DMS79 treated with DMSO at 0.1 percent for 48 hours (cell line): ENCODE measurements at places on chromosomes 6 and 20.

GRCh38 chr6:137102050-137102848, 57.5 kb upstream of the IL20RA start:
- DNase-seq, result no peak

GRCh38 chr6:109052852-109053251, 41.8 kb downstream of the SESN1 start:
- no peak for DNase-seq

GRCh38 chr6:25359891-25360290, 80.7 kb downstream of the CARMIL1 start:
- no peak for DNase-seq

GRCh38 chr6:117441824-117442264, 16.1 kb upstream of the ROS1 start:
- no peak for DNase-seq

- no peak for DNase-seq
These were observed 1.8 kb downstream of the SPATA2 start for GRCh38 chr20:49913399-49914047.

DNA sequence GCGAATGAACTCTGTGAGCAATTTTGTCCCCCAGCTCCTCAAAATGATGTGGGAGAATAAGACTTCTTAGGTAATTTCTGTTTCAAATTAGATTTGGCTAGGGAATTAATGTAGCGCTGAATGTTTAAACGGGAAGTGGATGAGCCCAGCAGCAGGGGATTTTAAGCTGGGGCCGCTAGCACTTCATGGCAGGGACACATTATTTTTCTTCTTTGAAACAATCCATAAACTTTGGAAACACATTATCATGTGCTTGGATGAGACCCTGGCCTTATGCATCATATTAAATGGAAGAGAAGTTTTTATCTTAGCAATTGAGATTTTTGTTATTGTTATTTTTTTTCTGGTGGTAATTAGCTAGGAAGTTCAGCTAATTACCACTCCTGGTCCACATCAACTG, 74.2 kb upstream of the FUCA2 start:
- DNase-seq, result no peak

- no peak for DNase-seq
These were observed 3.4 kb downstream of the LY86 start for GRCh38 chr6:6591778-6592465.

- DNase-seq, result no peak
These were observed 128.7 kb downstream of the TBC1D32 start for GRCh38 chr6:121205569-121205968.

GRCh38 chr20:13220194-13220903, 725 bp upstream of the ISM1 start:
- DNase-seq, result peak; percentile 23

- no peak for DNase-seq
These were observed 9.3 kb downstream of the OR2H1 start for GRCh38 chr6:29466241-29466640.

GRCh38 chr20:19256085-19256484, 43.6 kb downstream of the SLC24A3 start:
- DNase-seq, result no peak

DNA sequence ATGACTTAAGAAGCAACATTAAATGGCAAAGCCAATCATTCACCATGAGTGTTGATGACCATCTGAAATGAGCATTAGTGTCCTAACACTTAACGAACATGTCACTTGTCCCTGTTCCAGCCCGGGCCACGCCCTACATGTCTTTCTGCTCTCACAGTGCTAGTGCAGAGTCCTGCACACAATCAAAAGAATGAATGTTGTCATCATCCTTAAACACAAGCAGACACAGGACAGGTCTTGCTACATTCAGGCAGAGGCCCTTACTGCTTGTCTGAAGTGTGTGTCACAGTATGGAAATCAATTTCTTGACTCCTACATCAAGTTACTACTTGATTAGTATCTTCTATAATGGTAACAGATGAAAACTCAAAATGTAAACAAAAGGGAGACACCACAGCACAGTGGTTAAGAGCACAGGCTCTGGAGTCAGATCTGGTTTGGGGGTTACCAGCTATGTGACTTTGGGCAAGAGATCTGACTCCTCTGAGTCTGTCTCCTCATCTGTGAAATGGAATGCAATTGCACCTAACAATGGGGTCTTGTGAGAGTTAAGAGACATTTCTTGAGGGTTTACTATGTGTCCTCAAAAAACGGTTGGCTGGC, 17.4 kb downstream of the UBE2V1 start:
- no peak for DNase-seq

- no peak for DNase-seq
These were observed 17.5 kb downstream of the MMP24 start for GRCh38 chr20:35243986-35244385.

DNA sequence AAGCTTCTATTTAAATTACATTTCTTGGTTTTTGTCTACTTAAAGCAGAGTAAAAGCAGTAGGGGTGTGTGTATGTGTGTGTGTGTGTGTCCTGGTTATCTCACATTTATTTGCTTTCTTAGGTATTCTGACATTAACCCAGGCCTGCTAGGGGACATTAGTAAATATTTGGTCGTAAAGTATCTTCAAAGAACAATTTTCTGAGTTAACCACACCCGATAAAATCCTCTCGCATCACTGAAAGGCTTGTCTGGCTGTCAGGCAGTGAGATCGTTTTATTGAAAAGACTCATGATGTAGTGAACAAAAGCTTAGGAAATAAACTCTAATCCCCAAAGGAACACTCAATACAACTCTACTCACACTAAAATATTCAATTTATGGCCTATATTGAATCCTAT, 77.9 kb downstream of the ZNF217 start:
- DNase-seq, result no peak

DNA sequence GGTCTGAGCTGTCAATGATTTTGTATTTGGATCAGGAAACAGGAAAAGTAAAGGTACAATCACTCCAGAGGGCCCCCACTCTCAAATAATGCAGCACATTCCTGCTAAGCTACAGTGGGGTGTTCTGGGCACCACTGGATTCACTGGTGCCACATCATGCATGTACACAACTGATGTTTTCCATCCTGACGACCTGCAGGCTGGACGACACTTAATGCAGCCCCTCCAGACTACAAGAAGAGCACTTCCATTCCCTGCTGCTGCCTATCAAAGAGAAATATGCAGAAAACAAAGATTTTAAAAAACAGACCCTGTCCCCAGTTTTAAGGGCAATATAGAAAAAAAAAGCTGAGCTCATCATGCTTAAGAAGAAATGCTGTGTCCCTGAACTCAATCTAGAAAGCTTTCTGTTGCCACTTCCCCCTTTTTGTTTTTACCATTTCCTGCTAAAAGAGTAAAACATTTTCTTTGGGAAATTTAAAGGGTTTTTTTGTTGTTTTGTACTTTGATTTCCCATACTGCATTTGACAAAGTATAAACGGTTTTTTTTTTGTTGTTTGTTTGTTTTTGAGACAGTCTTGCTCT, 35.5 kb downstream of the ABHD12 start:
- DNase-seq, result no peak

DNA sequence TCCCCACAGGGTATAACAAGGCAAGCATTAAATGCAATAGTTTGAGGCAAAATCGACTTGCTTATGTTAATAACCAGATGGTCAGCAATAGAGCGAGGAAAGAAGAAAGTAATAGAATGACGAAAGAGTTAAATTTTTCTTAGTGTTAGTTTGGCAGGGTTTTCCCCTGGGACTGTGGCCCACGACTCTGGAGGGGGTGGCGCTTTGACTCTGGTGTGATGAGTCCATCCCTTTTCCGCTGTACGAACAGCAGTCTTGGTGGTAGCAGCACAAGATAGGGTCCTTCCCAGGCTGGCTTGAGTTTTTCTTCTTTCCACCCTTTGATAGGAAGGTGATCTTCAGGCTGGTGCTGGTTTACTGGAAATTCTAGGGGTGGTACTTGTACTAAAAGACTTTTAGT, 69.2 kb upstream of the GMDS start:
- DNase-seq, result no peak

DNA sequence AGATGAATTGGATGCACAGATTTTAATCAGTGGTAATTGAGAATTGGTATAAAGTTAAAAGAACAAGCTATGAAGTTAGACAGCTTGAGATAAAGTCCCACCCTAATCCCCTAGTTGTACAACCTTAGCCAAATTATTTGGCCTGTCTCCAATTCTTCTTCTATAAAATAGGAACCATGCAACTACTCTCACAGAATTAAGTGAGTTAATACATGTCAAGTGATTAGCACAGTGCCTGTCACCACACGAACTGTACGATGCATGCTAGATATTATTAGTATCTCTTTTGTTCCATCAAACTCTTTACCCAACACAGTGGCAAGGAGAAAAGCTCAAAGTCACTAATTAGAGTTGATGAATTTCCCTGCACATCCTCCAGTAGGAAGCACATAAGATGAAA, 44.7 kb downstream of the MBOAT1 start:
- no peak for DNase-seq

DNA sequence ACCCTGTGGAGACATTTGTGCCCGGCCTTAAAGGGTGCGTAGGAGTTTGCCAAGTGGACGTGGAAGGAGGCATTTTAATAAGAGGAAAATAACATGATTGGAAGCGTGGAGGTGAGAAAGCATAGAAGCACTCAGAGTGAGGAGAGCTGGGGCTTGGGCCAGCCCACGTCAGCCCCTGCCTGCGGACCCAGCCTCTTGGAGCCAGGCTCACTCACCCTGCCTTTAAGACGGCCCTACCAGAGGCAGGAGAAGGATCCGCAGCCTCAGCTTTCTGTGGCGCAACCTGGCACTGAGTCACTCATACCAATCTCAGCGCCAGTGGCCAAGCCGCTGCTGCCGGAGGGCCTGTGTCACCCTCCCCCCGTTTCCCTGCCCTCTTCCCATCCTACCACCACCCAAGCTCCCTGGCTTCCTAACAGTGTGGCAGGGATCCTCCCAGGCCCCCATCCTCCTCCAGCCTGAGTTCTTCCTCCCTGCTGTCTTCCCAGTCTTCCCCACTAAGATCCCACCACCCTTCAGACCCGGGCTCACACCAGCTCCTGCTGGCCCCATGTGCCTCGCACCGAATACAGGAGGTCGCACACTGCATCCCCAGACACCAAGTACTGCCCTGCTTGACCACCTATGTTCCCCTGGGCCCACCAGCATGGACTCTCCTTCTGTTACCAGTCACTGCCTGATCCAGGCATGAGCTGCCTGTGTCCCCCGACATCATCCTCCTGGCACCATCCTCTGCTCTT, 285.2 kb downstream of the UST start:
- no peak for DNase-seq

- DNase-seq, result peak; percentile 23
These were observed at the start of gene ACSS2 for GRCh38 chr20:34876406-34877282. Gene ACSS2 (plus strand): TSS chr20:34876612. CDS start chr20:34876646, 34 bp downstream.

DNA sequence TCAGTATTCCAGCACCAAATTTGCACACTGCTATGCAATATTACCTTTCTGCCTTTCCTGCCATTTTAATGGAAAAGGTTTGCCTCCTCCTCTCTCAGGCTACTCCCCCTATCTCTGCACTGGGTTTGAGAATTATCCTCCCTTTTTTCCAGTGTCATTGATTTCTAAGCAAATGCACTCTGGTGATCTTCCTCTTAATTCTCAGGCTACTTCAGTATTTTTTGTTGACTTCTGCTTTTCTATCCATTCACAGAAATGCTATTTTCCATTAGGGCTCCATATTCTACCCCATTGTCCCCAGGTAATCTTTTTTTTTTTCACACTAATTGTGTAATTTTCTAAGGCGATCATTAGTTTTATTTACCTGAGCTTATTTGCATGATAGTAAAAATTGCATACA, 144.0 kb downstream of the GJA1 start:
- DNase-seq, result no peak

GRCh38 chr6:111013144-111013915, 31.5 kb downstream of the RPF2 start:
- DNase-seq, result peak; percentile 5

DNA sequence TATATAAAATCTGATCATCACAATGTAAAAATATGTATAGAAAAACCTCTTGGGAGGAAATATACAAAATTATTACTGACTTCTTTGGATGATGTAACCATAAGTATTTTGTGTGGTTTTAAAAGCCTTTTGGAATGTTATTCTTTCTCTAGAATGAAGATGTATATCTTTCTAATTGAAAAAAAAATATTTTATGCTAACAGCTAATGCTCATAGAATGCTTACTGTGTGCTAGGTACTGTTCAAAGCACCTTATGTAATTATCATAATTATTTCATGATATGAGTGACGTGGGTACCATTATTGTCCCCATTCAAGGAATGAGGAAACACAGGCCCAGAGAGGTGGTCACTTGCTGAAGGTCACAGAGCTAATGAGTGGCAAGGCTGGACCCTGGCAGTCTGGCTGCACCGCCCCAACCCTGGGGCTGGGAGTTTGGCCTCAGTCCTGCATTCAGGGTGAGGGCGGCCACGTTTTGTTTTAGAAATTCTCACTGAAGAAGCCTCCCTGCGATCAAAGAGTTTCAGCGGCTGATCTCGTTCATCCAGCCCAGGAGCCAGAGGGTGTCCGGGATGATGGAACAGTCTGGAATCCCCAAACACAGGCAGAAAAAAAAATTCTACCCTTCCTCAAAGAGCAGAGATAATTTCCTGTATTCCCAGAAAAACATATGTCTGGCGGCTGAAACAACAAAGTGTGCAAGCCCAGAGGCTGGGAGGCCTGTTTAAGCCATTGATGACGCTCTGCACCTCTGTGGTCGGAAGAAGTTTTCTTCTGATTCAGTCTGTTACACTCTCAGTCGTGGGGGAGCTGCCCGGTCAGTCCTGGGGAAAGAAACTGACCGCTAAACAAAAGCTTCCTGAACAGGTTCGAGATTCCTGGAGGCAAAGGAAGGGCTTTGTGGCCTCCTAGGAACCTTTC, 37.3 kb downstream of the TFEB start:
- DNase-seq, result no peak

DNA sequence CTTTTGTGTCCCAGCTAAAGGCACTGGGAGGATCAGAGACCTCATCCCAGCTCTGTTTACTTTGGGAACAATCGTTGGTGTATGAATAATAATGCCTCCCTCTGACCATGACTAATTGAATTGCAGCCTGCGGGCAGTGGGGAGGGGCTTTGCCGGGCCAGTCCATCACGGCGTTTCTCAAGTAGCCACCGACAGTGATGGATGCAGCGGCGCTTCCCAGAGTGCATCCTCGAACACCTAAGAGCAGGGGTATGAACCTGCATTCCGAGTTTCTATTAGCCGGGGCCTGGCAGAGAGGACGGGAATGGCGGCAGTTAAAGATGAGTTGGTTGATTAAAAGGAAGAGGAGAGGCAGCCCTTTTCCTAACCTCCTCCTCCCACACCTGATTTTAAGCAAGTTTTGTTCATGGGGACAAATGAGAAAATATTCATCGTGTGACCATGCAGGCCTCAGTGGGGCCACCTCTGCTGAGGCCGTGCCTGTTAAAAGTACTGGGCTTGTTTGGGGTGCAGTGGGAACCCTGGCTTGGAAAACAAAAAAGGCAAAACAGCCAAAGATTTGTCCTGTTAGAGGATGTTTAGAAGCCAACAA, 154.1 kb downstream of the FOXA2 start:
- no peak for DNase-seq

DNA sequence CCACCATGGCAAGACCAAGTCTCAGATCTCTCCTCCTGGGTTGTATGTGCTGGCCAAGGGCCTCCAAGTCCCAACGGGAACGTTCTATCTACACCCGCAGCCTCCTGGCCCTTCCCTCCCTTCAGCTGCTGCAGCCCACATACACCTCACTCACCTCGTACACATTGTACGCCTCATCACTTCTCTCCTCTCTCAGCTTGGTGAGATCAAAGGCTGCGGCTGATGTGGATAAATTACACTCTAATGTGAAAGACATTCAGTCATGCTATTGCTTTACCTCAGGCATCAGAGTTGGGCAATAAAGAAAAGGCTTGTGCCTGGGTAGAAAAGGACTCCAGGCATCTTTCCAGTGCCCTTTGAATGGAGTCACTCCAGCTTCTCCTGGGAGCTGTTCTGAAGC, 135.3 kb upstream of the FOXQ1 start:
- no peak for DNase-seq
